ENCODE measurements at places on chromosomes 5 and 9.

GRCh38 chr5:159210210-159210661 lies 883 bp upstream of the RNF145 start:
- DNase-seq, result no peak

DNA sequence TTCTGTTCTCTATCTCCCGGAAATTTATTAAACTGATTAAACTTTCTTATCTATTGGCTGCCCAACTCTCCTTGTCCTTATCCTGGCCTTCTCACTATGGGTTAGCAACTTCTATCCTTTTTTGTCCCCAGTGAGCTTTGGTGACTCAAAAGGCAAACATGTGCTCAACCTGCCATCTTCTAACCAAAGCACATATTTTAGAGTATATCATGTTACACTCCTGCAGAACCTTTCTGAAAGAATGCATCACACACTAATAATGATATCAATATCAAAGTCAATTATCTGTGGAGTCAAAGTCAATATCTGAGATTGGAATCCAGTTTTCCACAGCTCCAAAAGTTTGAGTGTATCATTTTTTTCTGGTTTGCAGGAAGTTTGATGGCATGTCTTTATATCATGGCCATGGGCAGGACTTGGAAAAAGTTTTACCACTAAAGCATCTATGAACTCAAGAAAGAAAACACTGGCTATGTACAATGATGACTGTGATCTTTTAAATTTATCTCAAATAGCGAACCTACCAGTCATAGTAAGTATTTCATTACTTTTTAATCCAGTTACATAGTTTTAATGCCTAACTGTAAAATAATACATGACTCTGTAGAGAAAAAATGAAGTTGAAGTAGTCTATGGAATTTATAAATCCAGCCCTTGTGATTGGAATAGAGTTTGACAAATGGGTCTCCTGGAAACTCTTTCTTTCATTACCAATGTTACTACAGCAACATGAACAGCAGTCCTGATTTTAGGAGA lies 166.8 kb downstream of the DROSHA start:
- no peak for DNase-seq

- DNase-seq, result no peak
Observed at GRCh38 chr5:116914869-116915504, 340.4 kb upstream of the SEMA6A start.

DNA sequence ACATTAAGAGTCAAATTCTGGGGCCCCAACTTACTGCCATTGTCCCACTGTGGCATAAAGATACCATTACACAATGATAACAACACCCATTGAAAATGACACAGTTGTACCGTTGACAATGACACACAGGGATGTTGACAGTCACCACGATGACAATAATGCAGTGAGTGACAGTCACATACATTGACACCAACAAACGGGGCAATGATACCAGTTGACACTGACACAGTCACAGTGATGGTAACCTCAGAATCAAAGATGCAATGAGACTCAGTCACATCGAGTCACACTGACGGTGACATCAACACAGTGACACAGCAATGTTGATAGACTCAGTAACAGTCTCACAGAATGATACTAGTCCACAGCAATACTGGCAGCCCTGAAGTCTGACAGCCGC lies 16.9 kb downstream of the CNTFR start:
- DNase-seq, result no peak

DNA sequence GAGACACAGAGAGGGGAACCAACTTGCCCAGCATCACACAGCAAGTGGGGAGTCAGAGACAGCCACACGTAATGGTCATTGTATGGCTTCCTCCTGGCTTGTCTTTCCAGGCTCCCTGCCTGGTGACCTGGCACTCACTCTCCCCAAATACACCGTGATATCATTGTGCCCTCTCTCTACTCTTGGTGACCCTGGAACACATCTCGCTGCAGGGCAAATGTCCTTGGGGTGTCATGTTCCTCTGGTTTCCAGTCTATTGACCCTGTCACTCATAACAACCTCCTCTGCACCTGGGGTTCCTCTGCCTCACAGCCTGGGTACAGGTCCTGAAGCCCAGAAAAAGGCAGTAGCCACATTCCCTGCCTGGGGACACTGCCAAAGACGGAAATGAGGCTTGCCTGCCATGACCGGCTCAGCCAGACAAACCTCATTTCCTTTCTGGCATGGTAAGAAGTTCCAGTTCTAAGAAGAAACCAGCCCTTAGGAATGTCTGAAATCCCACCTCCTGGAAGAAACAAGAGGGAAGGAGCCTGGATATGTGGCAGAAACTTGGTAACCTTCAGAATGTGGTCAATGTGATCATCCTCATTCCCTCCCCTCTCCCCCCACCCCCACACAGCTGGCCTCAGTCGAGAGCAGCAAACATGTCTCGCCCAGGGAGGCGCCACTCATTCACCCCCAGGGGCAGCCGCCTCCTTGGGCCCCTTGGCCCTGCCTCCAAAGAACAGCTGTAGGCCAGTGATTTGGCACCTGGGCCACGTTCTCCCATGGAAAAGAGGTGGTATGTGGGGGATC lies 30.6 kb upstream of the SMU1 start:
- peak; percentile 77 for DNase-seq

GRCh38 chr5:38257308-38258041 lies 884 bp upstream of the EGFLAM start:
- no peak for DNase-seq

- DNase-seq, result no peak
Observed at GRCh38 chr5:110623874-110624273, 102.6 kb downstream of the TMEM232 start.

DNA sequence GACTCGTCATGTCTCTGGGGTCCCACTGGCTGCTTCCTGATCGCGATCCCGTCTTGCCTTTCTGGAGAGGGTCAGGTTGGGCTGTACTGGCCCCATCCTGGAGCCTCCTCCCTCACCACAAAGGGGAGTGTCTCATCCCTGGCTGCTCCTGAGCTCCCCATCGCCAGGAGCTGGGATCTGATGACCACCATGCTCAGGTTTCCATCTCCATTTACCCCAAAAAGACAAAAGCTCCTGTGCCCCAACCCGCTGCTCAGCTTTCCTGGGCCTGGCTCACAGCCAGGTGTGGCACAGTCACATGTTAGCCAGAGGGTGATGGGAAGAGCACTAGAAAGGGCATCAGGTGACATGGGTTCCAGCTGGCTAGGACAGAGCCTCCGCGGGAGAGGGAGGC lies 47.3 kb upstream of the CDKN2AIPNL start:
- DNase-seq, result no peak

- DNase-seq, result no peak
Observed at GRCh38 chr5:24904981-24905517, 260.3 kb upstream of the CDH10 start.

DNA sequence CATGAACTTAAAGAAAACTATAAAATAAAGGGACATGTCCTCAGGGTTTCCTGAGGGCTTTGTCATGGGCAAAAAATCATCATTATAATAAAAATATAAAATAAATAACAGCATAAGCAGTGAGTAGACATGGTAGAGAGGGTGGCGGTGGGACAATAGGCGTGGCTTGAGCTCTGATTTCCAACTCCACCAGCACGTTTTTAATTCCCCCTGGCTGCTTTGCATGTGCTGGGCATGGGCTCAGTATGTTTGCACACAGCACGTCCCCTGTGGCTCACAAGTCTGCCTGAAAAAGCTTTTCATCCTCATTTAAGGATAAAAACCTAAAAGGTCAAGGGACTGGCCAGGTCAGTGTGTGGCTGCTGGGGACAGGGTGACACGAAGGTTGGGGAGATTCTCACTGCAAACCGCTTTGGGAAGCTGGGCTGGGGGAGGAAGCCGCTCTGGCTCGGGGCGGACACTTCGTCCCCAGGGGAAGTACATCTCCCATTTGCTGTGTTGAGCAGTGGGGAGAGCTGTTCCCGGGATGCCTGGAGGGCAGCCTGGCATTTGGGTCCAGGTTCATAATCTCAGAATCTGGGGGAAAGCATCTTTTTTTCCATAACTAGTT lies 32.6 kb downstream of the NKX2-5 start:
- no peak for DNase-seq

DNA sequence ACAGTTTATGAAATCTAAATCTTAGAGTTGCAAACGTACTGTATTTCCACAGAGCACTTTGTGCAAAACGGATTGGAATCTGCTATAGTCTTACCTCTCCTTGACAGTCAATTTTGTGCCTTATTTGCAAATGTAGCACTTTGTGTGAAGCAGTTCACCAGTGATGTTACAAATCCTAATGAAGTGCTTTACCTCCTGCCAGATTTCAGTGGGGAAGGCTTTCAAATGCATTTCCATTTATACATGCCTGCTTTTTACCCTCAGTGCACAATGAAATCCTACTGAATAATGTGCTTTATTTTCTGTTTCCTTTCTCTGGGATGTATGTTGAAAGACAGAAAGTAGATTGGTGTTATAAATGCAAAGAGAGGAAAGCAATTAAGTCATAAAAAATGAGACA lies 2141.6 kb upstream of the C9orf72 start:
- no peak for DNase-seq

DNA sequence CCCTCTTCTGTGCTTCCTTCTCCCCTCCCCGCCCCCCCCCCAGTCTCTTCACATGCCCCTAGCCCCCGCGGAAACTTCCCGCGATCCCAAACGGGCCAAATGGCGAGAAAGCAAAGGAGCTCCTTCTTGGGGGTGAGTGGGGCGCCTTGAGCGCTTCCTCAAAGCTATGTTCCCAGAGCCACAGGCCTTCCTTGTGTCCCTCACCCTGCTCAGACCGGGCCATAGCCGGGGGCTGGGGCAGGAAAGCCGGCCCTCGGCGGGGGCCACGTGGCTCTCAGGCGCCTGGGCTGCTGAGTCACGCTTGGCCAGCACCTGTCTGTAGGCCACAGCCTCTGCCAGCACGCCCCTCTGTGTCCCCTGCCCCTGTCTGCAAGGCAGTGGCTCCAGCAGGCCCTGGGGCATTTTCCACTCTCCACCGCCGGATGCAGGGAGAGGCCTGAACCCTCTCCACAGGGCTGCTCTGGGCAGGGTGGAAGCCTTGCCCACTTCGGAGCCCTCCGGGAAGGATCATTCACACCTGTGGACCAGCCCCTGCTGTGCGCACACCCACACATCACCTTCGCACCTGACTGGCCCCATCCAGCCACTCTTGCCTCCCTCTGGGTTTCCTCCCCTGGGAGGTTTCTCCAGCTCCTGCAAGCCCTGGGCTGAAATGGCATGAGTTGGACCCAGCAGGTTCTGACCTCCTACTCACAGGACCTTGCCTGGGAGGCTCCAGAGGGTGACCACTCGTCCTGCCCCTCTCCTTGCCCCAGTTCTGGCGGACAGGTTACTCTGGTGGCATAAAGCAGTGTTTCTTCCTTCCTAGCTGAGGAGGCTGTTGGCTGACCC lies 1.2 kb upstream of the SQSTM1 start:
- DNase-seq, result peak; percentile 31

DNA sequence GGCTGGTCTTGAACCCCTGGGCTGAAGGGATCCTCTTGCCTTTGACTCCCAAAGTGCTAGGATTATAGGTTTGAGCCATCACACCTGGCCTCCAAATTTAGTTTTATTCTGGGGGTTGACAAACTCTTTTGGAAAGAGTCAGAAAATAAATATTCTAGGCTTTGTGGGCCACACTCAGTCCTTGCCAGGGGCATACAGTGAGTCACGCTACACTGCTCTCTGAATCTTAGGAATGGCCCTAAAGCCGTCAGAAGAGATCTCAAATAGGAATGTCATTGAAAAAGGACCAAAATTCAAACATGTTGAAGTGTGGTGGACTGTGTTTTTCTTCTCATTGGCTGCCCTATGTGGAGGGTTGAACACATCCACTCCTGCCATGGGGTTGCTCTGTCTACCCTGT lies 127.7 kb upstream of the BASP1 start:
- DNase-seq, result no peak

GRCh38 chr5:115471345-115472063 lies 73.1 kb downstream of the FEM1C start:
- DNase-seq, result no peak

DNA sequence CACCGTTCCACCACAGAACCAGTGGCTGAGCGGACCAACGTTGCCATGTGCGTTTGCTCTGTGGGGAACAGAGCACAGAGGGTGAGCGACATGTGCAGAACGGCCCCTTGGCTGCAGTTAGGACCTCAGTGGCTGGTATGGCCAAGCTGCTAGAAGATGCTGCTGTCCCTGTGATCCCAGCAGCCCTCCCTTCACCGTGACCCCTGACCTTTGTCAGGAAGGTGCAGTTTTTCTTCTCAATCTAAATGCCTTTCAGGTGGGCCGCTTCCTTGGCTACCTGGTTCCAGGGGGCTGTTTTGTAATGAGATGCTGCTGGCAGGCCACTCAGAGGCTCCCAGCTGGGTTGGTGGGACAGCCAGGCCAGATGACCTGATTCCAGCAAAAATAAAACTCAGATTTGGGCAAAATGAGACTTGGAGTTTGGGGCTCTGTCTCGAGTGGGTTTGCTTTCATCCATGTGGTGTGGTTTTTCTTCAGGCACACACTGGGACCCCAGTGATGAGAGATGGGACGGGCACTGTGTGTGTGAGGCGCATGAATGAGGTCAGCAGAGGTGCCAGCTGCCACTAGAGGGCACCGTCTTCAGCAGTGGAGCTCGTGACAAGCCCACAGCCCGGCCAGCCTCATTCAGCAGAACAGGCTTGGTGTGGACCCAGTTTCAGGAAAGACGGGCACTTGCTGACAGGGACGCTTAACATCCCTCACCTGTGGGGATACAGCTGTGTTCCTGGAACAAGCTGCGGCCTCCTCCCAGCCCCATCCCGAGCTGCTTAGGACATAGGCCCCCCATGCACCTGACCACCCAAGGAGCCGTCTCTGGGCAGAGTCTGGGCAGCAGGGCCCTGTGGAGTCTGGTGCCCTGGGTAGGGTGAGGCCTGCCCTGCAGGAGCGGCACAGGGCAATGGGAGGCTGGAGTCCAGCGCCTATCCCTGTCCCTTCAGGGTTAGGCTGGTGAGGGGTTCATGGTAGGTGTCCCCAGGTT lies 4.1 kb downstream of the MRPS2 start:
- DNase-seq, result no peak
